ENCODE measurements at places on chromosomes 11 and 22.

DNA sequence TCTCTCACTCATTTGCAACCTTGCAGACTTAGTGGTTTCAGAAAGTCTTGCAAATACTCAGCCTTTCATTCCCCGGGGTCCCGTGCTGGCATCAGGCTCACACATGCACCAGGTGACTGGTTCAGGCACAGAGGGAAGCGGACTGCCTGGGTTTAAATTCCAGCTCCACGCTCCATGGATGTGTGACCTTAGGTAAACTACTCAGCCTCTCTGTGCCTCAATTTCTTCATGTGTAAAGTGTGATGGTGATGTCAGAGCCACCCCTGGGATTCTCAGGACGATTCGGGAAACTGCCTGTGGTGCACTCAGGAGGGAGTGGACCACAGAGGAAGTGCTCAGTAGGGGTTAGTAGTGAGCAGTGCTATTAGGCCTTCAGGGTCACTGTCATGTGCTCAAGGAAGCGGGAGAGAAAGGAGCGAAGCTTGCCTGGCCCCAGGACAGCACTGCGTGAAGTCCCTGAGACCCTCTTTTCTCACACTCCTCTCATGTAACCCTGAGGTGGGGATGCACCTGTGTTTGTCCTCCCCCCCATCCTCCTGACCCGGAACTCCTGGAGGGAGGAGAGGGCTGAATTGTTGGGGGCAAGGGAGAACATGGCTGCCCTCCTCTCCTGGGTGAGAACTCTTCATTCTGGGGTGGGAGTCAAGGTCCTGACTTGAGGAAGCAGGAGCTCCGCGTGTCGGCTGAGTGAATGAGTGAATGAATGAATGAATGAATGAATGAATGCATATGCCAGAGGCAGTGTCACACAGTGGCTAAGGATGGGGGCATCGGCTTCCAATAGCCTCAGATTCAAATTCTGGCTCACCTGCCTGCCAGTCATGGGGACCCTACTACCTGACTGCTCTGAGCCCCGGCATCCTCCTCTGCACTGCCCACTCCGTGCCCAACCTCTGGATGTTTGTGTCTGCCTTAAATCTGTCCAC is 14.4 kb upstream of the UPK3A start:
- no peak for DNase-seq

- peak; percentile 1 for DNase-seq
Observed at GRCh38 chr22:49760280-49760629, 67.4 kb downstream of the BRD1 start.

- no peak for DNase-seq
Observed at GRCh38 chr11:132456751-132457328, 1075.5 kb downstream of the OPCML start.

DNA sequence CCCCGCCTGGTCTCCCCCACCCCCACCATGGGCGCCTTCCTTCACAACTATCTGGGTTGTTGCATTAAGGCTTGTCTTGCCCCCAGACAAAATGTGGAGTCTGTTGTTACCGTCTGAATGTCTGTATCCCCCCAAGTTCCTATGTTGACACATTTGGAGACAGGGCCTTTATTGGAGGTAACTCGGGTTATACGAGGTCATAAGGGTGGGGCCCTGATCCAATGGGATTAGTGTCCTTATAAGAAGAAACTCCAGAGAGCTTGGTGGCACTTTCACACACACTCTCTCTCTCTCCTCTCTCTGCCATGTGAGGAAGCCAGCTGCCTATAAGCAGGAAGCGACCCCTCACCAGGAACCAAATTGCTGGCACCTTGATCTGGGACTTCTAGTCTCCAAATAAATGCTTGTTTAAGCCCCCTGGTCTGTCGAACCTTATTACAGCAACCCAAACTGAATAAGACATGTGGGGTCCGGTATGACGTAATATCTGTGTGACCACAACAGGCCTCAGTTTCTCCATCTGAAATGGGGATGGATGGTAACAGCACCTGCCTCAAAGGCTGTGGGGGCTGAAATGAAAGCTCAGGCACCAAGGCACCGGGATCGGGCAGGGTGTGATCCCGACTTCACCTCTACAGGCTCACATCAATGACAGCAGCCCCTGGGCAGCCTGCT is 222.3 kb downstream of the CTTN start:
- DNase-seq, result no peak

DNA sequence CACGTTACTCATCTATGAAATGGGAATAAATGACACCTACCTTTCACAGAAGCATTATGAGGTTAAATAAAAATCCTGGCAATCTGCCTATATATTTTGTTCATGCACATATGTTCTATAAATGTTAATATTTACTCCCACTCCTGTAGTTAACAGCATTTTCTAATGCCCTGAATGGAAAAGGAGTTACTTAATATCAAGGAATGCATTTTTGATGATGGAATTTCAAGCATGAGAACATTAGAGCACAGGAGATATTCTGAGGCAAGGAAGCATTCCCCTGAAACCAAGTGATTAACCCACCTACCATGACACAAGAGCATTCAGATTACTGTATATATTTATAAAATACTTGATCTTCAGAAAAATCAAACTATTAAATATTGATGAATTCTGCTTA is 102.1 kb downstream of the ARHGAP32 start:
- no peak for DNase-seq

- DNase-seq, result no peak
Observed at GRCh38 chr11:826836-827145, 928 bp upstream of the CRACR2B start.

DNA sequence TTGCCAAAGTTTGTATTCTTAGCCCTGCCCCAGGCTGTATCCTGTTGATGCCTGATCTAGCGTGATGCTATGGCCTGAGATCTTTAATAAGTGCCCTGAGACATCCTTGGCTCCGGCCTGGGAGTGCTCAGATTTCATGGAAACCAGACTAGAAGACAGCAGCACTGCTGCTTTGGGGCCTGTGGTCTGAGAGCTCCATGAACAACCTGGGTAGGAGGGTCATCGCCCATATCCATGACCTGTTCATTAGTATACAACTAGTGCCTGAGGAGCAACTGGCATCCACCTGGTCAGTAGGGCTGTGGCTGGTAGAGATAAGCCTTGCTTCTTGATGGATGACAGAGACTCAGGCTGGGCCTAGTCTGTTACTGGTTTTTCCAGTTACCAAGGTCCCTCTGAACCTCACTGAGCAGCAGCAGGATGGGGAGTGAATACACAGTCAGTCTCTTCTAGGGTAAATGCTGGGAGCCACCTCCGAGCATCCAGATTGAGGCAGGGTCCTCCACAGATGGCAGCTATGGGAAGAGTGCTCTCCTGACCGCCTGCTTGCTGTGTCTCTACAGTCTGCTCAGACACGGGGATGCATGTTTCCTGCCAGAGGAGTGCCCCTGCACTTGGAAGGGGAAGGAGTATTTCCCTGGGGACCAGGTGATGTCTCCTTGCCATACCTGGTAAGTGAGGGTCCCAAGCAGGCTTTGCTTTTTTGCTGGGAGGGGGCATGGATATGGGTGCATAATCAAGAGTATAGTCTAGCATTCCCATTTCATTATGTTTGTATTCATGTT is 39.0 kb downstream of the OTOG start:
- no peak for DNase-seq

DNA sequence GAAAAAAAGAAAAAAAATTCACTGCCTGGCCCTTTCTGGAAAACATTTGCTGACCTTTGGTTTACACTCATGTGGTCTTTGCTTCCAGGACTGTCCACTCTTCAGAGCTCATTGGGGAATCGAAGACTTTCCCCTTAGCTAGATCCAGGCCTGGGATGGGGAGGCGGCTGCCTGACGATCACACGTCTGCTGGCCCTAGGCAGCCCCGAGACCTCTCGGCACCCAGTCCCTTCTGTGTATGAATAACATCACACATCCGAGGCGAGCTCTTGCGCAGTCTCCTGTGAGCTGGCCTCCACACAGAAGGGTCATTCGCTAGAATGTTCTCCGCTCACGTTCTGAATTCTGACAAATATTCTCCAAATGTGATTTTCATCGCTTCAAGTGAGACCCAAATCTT is 25.7 kb upstream of the GAL start:
- no peak for DNase-seq

DNA sequence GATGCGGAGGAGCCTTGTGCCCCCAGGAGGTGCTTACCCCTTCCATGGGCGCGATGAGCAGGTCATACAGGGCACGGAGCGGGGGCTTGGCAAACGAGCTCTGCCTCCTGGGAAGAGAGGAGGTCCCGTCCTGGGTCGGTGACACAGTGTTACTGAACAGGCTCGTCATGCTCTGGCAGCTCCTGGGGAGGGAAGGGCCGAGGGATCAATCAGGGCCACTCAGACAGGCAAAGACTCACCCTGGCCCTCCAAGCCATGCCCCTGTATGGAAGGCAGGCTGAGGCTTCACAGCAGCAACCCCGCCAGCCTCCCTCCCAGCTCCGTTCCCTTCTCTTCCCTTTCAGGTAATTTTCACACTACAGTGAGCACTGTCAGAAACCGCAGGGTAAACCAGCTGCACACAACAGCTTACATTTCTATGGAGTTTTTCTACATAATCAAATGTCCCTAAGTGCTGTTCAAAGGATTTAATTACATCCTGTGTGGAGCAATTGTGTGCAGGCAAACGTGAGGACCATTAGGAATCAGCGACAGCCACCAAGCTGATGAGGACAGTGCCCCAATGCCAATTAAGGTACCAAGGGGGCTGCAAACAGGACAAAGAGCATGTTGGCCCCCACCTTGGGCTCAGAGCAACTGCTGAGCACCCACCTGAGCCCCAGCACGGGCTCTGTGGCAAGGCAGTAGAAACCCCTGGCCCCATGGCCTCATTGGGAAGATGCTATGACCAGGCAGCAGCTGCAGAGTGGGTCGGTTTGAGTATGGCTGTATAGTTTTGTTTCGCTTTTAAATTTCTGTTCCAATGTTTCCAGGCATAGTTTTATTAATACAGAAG is 95.4 kb upstream of the PITPNB start:
- no peak for DNase-seq

DNA sequence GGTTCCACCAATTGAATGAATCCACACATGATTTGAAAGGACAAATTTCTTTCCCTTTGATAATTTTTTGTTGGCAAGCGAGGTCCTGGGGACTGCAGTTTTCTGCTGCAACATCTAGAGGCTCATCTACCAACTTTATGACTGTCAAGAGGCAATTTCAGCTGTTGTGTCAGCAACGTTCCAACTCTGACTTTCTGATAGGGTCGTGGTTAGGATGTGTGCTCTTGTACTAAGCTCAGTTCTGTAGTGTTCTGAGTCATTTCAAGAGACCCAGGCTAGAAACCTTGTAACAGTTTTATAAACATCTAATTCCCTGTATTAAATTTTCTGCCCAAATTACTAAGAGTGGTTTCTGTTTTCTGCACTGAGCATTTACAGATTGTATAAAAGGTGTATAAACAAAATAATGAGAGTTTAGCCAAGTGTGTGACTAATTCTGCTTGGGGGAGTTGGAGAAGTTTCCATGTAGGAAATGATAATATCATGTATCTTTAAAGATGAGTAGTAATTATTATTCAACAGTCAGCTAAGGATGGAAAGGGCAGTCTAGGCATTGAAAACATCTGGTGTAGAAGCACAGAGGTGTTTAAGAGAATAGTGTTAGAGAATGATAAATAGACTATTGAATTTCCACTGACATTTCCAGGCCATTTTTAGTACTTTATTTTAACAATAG is 72.2 kb downstream of the RBMXL2 start:
- DNase-seq, result no peak

- DNase-seq, result no peak
Observed at GRCh38 chr22:38724176-38724575, 18.4 kb downstream of the GTPBP1 start.

GRCh38 chr11:16935518-16936302 is 78.5 kb downstream of the PLEKHA7 start:
- DNase-seq, result no peak

DNA sequence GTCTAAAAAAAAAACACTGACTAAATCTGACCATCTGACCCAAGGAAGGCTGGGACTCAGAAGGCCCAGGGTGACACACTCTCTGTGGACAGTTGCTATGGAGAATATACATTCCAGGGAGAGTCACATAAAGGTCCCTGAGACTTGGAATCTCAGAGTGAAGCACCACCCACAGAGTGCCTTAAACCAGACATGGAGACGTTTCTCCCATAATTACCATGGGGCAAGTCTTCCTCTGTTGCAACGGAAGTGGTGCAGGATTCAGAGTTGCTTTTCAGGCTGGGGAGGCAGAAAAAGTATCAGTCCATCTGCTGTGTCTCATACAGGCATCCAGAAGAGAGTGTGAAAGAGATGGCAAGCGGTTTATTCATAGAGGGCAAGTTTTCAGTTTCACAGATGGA is 58.7 kb upstream of the SLN start:
- no peak for DNase-seq

DNA sequence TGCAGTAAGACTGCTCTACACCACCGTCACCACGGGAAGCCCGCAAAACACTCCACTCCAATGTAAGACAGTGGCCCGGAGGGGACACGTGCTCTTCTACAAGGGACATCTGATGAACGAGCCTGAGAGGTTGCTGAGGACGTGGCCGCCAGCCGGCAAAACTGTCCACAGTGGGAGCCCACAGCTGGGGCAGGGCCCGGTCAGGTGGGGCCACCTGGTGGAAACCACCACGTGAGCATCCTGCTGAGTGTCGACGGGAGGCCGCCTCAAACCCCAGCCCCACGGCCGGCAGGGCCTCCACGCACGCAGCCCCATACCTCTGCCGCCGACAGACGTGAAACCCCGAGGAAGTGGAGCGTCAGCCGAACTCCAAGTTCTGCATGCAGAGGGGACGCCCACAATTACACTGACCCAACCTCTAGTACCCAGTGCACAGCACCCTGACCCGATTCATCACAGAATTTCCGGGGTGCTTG is 42.6 kb downstream of the BRD1 start:
- DNase-seq, result no peak

DNA sequence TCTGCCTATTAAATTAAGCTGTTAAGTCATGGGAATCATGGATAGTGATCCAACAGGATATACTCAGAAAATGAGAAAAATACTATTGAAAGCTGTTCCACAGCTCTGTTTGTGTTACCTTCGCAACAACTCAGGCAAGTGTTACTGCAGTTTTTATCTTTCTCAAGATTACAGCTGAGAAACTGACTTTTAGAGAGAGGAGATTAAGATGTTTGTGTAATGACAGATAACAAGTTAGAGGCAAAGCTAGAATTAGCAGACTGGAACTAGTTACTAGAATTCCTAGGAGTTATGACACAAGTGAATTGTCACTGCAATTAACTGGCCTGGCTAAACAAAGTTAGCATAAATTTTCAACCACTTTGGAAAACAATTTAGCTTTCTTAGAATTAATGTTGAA is 1.6 kb downstream of the SLN start:
- no peak for DNase-seq

- DNase-seq, result no peak
Observed at GRCh38 chr11:109619498-109619897, 197.5 kb downstream of the C11orf87 start.

DNA sequence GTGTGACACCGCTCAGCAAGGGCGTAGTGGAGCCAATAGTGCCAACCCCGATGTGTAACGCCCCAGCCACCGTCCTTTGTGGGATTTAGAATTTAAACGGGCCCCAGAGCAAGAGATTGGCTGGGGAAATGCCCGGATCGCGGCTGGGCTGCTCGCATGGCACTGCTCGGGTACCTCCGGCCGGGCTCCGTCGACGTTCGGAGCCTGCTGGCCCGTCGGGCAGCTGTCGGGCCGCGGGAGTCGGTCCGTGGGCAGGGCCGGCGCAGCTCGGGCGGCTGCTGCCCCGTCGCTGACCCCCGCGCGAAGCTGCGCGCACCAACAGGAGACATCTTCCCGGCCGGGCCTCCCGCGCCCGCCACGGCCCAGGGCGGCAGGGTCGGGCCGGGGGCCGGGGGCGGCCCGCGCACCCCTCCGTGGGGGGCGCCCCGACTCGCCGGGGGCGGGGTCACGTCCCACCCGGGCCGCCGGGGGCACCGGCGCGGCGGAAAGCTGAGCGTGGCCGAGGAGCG is 1.3 kb upstream of the KDM2A start:
- DNase-seq, result no peak

Data from activated T-helper 1 cell treated with anti-CD3 and anti-CD28 coated beads, Interleukin-2, amount 50 U/mL, for 16 hours (primary cell).